ENCODE measurements at places on chromosomes 4 and X. TPM values are rescaled to one million over a fixed set of nuclear protein-coding genes. Genes with fewer than 3 reads are reported as not detected.

Gene AGTR2
- 3.0 TPM for polyA plus RNA-seq

Gene SSX4
- polyA plus RNA-seq, result not detected

Gene CDKL2
- 6.2 TPM for polyA plus RNA-seq

DNA sequence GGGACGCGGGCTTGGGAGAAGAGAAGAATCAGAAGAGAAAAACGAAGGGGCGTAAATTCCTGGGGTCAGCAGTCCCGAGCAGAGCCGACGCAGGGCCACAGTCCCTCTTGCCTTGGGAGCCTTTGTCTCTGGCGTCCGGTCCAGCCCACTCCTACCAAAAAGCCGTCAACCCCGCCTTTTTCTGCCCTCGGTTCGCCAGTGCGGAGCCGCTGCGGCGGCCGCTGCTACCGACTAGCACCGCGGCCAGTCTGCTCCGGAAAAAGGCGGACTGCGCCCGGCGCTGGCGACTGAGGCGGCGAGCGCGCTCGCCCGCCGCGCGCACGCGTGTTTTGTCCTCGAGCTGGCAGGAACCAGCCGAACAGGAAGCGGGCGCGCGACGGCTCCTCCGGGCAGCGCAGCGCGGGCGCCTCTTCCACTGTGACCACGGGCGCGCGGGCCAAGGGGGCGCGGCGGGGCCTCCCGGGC is 502 bp downstream of the HNRNPDL start:
- no peak for DNase-seq

- DNase-seq, result no peak
Observed at GRCh38 chr4:38495446-38495845, 168.6 kb upstream of the KLF3 start.

- no peak for DNase-seq
Observed at GRCh38 chrX:24264383-24264782, 49.5 kb downstream of the SUPT20HL2 start.

- DNase-seq, result no peak
Observed at GRCh38 chr4:89469516-89469915, 161.9 kb upstream of the GPRIN3 start.

GRCh38 chr4:121217351-121217750 is 53.2 kb upstream of the TNIP3 start:
- DNase-seq, result peak; percentile 77

GRCh38 chr4:144310535-144310934 is 170.0 kb upstream of the GYPA start:
- no peak for DNase-seq
